Stimulated activated CD4-positive, alpha-beta T cell treated with anti-CD3 and anti-CD28 coated beads, Interleukin-4, amount 100 ng/mL, for 1 hour (primary cell): ENCODE measurements at places on chromosomes 1 and 21.

GRCh38 chr21:29710498-29710897, 229.3 kb downstream of the GRIK1 start:
- no peak for DNase-seq

- DNase-seq: no peak
Observed at GRCh38 chr21:29873908-29874307, 65.9 kb downstream of the GRIK1 start.

- DNase-seq: no peak
Observed at GRCh38 chr1:230332061-230332460, 94.1 kb downstream of the PGBD5 start.

DNA sequence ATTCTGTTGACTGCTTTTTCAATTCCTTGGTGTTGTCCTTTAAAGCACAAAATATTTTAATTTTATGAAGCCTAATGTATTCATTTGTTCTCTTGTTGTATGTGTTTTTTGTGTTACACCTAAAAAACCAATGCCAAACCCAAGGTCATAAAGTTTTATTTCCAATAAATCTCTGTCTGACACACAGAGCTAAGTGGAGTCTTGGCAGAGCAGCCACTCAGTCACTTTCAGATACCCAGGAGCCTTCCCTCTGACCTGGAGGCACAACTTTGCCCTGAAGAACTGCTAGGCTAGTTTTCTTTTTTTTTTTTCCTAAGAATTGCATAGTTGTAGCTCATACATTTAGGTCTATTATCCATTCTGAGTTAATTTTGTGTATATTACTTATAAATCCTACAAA, 71.2 kb upstream of the BCL9 start:
- no peak for DNase-seq

DNA sequence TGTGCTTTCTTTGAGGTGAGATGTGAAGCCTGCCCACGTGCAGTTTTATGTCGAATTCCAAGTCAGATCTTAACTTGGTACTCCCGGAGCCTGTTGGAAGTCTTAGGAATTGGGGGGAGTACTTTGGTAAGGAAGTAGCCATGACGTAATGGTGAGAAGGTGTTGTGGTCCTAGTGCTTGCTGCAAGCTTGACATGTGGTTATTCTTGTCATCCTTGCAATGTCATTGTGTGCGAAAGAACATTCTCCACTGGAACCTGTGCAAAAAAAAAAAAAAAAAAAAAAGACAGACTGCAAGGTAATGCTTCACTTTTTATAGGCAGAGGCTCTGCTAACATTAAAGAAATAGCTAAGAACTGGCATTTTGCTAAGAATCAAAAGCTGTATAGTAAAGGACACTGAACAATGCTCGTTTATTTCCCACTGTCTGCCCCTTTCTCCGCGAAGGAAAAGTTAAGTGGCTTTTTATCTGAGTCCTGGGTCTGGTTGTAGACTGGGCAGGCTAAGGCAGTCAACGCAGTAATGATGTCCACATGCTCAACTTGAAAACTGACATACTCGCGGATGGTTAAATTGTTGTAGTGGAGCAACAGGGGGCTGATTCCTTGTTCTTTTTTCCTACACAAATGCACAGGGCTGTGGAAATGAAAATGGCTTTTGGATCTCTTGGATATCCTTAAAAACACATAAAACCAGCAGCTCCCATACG, 2.1 kb downstream of the KAZN start:
- DNase-seq: no peak

GRCh38 chr1:28974432-28974831, 60.1 kb downstream of the EPB41 start:
- no peak for DNase-seq

- no peak for DNase-seq
Observed at GRCh38 chr1:195766709-195767108, 841.5 kb downstream of the KCNT2 start.

GRCh38 chr1:159795534-159795933, 6.6 kb upstream of the FCRL6 start:
- DNase-seq: no peak
